ENCODE measurements at places on chromosomes 2 and 18. TPM values are rescaled to one million over a fixed set of nuclear protein-coding genes. Genes with fewer than 3 reads are reported as not detected.

SLC30A3 gene
- polyA plus RNA-seq: 0.03 TPM

DNA sequence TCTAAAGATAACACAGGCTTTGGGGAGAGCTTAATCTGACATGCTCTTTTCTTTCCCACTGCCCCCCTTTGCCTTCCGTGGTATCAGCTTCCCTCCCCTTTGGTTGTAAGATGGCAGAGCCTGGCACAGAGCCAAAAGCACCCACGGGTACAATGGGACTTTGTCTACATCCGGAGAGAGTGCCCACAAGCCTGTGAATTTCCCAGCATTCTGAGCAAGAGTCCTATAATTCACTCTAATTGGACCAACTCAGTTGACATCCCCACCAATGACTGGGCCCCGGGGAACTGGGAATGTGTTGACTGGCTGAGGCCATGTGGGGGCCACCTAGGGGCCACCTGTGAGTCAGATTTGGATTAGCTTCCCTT lies 20.1 kb upstream of the C2orf72 start:
- no peak for DNase-seq

DNA sequence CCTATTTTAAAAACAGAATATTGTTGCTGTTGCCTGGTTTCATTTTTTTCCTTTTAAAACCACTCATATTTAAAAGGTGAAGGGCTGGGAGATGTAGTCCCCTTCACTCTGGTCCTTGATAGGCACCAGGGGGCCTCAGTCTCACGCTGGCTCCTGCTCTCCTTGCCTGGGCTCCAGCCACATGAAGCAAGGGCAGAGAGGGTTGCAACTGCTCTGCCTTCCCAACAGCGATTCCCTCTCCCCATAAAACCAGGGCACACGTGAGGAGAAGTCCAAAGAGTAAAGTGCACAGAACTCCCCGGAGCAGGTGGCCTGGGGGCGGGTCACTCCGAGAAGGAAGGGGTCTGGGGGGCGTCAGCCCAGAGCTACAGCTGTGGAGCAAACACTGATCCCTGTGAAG lies 12.8 kb downstream of the TMEM127 start:
- DNase-seq: no peak

DNA sequence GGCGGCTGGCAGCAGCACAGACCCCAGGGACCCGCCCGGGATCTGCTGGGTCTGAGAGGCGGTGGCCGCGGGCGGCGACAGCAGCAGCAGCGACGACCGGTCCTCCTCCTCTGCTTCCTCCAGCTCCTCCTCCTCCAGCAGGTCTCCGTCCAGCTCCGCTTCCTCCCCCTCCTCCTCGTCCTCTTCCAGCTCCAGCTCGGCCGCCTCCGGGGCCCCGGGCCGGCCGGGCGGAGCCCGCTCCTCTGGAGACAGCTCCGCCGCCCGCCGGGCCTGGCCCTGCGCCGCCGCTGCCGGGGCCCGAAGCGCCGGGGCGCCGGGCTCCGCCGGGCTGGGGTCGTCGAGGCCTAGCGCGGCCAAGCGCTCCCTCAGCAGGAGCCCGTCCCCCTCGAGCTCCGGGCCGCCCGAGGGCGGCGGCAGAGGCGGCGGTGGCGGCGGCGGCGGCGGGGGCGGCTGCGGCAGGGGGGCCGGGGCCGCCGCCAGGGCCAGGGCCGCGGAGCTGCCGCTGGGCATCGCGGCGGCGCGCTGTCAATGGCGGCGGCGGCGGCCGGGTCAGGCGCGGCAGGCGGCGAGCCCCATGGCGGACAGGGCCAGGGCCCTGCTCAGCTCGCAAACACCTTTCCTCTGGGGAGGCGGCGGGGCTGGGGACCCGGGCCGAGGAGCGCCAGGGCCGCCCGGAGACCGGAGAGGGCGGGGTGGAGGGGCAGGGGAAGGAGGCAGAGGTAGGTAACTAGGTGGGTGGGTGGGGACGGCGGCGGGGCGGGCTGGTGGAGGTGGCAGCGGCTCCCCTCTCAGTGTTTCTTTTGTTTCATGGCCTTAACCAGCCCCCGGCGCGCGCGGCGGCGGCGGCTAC lies 445 bp downstream of the MEX3C start:
- no peak for DNase-seq

DNA sequence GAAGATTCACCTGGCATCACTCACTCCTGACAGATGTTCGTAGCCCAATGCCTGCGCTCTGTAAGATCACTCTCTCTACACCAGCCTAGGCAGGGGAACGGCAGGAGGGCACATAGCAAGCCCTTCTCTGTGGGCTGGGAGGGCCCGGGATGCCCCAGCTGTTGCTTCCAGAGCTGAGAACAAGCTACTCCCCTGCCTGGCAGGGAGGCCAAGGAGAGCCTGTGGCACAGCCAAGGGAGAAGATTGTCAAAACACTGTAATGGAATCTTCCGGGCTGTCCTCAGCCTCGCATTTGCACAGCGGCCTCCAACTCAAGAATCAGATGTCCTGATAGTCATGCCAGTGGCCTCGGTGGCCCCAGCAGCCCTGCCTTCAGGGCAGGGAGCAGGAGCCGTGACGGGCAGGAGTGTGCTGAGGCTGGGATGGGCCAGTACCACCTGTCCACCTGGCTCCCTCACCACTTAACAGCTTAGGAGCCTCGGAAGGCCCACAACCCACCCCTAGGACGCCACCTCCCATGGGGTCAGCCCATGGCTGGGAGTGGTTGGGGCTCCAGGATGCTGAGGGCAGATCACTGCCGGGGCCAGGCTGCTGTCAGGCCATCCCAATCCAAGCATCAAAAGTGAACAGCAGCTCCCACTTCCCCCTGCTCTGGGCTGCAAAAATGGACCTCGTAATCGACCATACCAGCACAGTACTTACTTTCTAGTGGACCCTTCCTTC lies 21.9 kb upstream of the SLC35F6 start:
- DNase-seq: no peak

GNAL gene
- polyA plus RNA-seq: 28.0 TPM

GRCh38 chr18:31990823-31991222 lies 27.8 kb upstream of the RNF125 start:
- no peak for DNase-seq

Data from psoas muscle (tissue), 8 donors.